ENCODE measurements at places on chromosomes 5 and 9. TPM values are rescaled to one million over a fixed set of nuclear protein-coding genes. Genes with fewer than 3 reads are reported as not detected.

CMBL gene
- 12.9 TPM for total RNA-seq

ASTN2 gene
- total RNA-seq: 4.0 TPM

SLC25A2 gene
- total RNA-seq: not detected

C5orf52 gene
- total RNA-seq: not detected

GZMA gene
- total RNA-seq: not detected

ARL14EPL gene
- total RNA-seq: not detected

FBXW2 gene
- total RNA-seq: 26.7 TPM
